ENCODE measurements at places on chromosomes 5 and 9. TPM values are rescaled to one million over a fixed set of nuclear protein-coding genes. Genes with fewer than 3 reads are reported as not detected.

Gene NR6A1
- 1.4 TPM for total RNA-seq

Gene SLC6A7
- not detected for total RNA-seq

DNA sequence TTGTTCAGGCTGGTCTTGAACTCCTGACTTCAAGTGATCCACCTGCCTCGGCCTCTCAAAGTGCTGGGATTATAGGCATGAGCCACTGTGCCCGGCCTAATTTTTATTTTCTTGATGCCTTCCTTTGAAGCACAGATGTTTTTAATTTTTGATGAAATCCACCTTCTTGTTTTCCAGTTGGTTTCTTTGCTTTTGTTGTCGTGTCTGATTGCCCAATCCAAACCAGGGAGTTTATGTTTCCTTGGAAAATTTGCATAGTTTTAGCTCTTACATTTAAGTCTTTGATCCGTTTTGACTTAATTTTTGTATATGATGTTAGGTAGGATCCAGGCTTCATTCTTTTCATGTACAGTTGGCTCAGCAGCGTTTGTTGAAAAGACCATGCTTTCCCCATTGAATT lies 15.2 kb downstream of the EHMT1 start:
- no peak for DNase-seq

- DNase-seq, result no peak
These were observed 611.9 kb downstream of the IRX1 start for GRCh38 chr5:4207486-4207885.

DNA sequence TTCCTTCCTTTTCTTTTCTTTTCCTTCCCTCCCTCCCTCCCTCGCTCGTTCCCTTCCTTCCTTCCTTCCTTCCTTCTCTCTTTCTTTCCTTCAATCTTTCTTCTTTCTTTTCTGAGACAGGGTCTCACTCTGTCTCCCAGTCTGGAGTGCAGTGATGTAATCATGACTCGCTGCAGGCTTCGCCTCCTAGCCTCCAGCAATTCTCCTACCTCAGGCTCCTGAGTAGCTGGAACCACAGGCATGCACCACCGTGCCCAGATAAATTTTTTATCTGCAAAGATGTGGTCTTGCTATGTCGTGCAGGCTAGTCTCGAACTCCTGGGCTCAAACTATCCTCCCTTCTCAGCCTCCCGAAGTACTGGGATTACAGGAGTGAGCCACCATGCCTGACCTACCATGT lies 81.4 kb downstream of the SPATA31C2 start:
- DNase-seq, result peak; percentile 74

DNA sequence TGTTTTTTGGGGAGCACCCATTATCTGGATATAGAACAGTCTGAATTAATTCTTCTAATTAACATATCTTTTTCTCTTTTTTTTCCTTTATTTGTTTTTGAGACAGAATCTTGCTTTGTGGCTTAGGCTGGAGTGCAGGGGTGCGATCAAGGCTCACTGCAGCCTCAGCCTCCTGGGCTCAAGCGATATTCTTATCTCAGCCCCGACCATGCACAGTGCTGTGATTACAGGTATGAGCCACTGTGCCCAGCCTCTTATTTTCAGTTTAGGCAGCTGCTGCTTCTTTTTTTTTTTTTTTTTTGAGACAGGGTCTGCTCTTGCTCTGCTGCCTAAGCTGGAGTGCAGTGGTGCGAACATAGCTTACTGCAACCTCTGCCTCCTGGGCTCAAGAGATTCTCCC lies 20.2 kb downstream of the UBE2R2 start:
- no peak for DNase-seq

Gene CTSL
- 169 TPM for total RNA-seq

DNA sequence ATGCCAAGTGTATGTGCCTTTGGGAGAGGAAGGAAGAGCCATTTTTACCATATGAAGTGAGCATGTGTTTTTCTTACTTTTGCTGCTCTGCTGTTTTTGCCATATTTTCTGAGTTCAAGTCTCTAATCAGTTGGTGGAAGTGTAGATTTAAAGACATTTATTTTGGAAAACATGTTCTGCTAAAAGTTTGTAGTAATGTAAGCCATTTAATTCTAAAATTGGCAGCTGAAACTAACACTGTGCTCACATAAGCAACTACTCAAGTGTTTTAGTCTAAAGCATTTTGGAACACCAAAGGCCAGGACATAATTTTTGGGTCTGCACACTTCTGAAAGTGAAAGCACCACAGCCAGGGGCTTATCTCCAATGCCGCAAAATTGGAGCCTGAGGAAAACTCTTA lies 363.4 kb upstream of the ZNF608 start:
- DNase-seq, result no peak

DNA sequence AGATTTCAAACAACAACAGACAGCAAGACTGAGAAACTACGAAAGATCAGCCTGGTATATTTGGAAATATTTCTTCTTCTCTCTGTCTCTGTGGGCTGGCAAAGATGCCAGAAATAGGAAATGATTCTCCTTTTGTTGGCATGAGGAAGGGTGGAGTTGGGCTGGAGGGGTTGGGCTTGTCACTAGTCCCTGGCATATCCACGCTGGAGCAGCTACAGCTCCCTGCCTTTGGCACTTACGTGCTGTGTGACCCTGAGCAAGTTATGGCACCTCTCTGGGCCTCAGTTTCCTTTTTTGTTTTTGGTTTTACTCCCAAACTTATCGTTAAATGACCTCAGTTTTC lies 354 bp upstream of the KCNMB1 start:
- no peak for DNase-seq

- no peak for DNase-seq
These were observed 18.1 kb downstream of the LPCAT1 start for GRCh38 chr5:1505506-1506241.

GRCh38 chr9:97740848-97741821 lies 44.0 kb upstream of the XPA start:
- peak; percentile 61 for DNase-seq

Gene RFK
- total RNA-seq, result 24.8 TPM

Gene PCDHGB5
- 18.6 TPM for total RNA-seq

Gene KCNN2
- not detected for total RNA-seq

- peak; percentile 12 for DNase-seq
These were observed 581 bp upstream of the C9orf40 start for GRCh38 chr9:74953235-74953751.

GRCh38 chr5:139664727-139665351 lies 16.7 kb downstream of the CXXC5 start:
- no peak for DNase-seq

Gene CDC20B
- not detected for total RNA-seq

DNA sequence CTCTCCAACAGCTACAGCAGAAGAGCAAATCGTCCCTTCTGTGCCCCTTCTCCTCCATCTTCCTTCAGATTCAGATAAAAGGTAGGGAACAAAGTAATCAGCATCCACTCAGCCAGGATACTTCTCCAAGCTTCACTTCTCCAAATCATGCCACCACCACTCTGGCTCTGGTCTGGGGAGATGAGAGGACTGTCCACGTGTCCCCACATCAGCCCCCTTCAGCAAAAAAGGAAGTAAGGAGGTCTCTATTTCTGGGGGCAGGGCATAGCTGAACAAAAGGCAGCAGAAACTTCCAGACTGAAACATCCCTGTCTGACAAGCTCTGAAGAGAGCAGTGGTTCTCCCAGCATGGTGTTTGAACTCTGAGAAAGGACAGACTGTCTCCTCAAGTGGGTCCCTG lies 116.9 kb downstream of the C5orf15 start:
- no peak for DNase-seq

- no peak for DNase-seq
These were observed 69.1 kb downstream of the GDNF start for GRCh38 chr5:37770786-37771185.

GRCh38 chr5:55003432-55004065 lies 18.2 kb upstream of the ESM1 start:
- DNase-seq, result no peak

GRCh38 chr9:70441622-70442021 lies 27.2 kb upstream of the KLF9 start:
- DNase-seq, result peak; percentile 6

Gene ECSCR
- 0.60 TPM for total RNA-seq

Gene FBP2
- not detected for total RNA-seq

Gene TAS2R1
- not detected for total RNA-seq

Gene HMMR
- 70.5 TPM for total RNA-seq

Gene GABRA1
- not detected for total RNA-seq

- no peak for DNase-seq
These were observed 51.1 kb upstream of the MVB12B start for GRCh38 chr9:126275386-126276001.

Gene KIAA0825
- 1.5 TPM for total RNA-seq

- peak; percentile 95 for DNase-seq
These were observed at the start of the genes ITGA1 and PELO for GRCh38 chr5:52787600-52788504. TSS of gene ITGA1 (plus strand) at chr5:52787916. CDS start at chr5:52788354, 438 bp downstream. TSS of gene PELO (plus strand) at chr5:52787916. CDS start at chr5:52800395, 12,479 bp downstream.

DNA sequence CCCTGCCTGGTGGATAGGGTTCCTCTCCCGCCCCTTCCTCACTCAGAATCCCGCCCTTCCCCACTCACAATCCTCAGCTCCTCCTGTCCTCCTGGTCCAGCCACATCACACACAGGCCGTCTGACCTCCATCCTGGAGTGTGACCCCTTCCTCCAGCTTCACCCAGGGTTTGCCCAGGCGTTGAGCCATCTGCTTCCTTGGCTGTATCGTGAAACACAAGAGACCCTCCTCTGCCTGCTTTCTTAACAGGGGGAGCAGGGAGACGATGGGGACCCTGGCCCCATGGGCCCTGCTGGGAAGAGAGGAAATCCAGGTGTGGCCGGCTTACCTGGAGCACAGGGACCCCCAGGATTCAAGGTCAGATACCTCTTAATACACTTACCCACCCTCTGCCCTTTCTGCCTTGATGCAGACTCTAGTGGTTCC lies 32.3 kb upstream of the ORM1 start:
- DNase-seq, result no peak

DNA sequence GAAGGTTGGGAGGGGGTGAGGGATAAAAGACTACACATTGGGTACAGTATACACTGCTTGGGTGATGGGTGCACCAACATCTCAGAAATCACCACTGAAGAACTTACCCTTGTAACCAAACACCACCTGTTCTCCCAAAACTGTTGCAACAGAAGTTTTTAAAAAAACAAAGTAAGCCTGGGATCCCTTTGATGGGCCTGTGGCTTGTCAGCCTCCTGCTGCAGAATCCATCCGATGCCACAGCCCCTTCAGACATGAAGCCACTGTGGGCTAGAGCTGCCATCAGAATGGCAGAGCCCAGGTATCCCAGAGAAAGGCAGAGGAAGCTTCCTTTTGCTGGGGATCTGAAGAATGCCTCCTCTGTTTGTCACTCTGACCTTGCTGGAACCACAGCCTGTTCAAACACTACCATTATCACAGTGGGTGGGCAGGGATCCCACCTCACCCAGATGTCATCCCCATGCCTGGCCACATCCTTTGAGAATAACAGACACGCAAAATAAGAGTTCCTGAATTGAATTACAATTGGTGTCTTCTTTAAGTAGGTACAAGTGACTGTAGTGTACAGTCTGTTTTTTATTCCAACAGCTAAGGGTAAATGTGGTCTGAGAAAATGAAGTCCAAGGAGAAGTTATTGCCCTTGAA lies 78.1 kb upstream of the DIRAS2 start:
- no peak for DNase-seq

DNA sequence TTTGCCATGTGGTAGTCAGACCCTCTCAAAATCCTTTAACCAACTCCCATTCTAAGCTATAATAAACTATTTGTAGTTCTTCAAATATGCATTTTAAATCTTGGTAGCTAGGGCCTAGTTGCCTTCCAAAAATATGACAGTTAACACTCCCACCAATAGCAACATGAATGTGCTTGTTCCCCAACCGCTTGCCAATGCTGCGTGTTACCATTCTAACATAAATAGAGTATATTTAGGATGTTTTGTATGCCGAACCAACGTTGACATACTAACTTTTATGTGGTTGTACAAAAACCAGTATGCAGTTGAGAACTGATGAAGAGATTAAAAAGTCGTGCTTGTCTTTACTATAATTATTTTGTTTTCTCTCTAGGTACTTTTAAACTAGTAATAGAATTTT lies 9.0 kb downstream of the UBE2B start:
- no peak for DNase-seq

DNA sequence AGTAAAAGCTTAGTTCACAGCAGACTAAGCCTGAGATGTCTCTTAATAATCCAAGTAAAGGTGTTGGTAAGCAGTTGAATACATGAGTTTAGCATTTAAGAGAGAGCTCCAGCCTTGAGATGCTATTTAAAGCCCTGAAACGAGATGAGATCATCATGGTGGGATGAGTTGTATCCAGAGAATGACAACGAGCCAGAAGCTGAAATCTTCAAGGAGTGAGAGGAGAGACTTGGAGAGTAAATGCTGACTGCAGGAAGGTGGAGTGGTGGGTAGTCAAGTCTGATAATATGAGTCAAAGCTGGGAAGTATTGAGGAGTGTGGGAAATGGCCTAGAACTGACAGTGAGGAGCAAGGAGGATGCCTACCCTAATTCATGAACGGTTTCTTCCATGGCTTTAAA lies 53.7 kb downstream of the PLAC8L1 start:
- DNase-seq, result peak; percentile 35

Gene CBY3
- total RNA-seq, result not detected

DNA sequence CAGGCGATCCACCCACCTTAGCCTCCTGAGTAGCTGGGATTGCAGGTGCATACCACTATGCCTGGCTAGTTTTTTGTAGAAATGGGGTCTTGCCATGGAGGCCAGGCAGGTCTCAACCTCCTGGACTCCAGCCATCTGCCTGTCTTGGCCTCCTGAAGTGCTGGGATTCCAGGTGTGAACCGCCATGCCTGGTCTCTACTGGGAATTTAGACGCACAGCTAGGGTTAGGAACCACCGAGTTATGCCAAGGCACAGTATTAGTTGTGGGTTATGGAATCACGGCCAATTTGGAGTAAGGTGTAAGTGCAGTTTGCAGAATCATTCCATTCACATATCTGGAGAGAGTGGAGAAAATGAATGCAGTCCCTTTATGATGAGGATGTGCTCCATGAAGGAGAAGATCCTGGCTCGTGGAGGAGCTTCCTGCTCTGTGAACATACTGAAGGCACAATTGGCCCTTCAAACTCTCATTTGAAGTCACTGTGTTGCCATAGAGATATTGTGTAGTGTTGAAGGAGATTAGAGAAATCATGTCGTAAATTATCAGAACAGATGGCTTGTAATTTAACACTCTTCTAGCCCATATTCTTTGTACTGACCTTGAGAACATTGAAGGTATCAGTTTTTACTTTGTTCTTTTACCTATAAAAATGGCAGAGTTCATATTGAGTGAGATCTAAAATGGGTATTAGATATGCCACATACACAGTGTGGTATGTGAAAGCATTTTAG lies 18.8 kb downstream of the TRIO start:
- DNase-seq, result no peak

Gene TMEM174
- not detected for total RNA-seq

GRCh38 chr5:144237851-144238250 lies 67.2 kb downstream of the KCTD16 start:
- no peak for DNase-seq

GRCh38 chr5:107451028-107451427 lies 219.7 kb downstream of the EFNA5 start:
- no peak for DNase-seq

Gene BARX1
- total RNA-seq, result not detected

DNA sequence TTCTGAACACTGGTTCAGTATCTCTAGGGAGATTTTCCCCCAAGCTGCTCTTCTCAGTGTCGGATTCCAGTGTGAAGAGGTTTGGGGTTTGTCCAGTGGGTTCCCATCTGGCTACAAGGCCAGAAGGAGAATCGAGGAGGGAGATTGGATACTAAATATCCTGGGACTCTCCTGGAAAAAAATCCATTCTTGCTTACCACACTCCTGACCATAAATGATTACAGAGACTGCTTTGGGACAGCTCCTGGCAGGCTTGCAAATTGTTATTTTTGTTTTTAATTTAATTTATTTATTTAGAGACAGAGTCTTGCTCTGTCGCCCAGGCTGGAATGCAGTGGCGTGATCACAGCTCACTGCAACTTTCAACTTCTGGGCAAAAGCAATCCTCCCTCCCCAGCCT lies 4.7 kb upstream of the SUSD1 start:
- DNase-seq, result peak; percentile 35

GRCh38 chr9:18585996-18586395 lies 112.0 kb downstream of the ADAMTSL1 start:
- DNase-seq, result no peak
